ENCODE measurements at places on chromosomes 3 and 15. TPM values are rescaled to one million over a fixed set of nuclear protein-coding genes. Genes with fewer than 3 reads are reported as not detected.

- H3K27me3 ChIP-seq, result no peaks in the 10 kb centered on the region
- H3K27ac ChIP-seq, result no peak overlapping the region
- H3K36me3 ChIP-seq, result no peaks in the 10 kb centered on the region
- H3K4me1 ChIP-seq, result no peaks in the 10 kb centered on the region
- H3K4me3 ChIP-seq, result no peak overlapping the region
- no peak for DNase-seq
Observed at GRCh38 chr3:139715166-139715565, 37.4 kb upstream of the NMNAT3 start.

The EPB42 gene
- not detected for total RNA-seq

DNA sequence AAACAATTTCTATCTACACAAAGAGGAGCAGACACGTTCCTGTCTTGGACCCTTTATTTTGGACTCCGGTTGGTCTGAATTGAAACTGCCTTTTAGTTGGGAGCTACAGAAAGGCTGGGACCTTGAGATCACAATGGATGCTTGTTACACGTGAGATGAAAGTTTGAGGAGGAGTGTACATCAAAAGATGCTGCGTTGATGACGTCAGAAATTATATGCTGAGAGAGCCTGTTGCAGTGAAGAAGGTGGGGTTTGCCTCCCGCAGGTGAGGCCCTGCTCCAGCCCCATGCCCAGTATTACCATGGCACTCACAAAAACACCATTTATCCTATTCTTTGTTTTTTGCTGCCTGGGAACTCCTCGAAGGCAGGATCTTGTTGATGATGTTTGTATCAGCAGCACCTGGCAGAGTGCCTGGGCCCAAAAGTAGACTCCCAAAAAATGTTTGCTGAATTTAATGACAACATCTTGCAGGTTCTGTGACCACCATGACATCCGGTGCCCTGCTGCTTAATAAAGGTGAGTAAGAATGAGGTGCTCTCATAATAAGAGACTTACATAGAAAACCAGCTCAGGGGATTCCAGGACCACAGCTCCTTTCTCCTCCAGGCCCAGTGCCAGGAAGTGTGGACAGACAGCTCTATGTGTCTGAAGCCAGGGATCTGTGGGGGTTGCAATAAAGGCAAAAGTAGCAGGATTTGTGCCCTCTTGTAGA is 136.1 kb upstream of the UBE2E1 start:
- DNase-seq, result no peak
- H3K4me1 ChIP-seq, result peaks cover 3% of the 10 kb centered on the region
- H3K36me3 ChIP-seq, result no peaks in the 10 kb centered on the region
- H3K27ac ChIP-seq, result no peak overlapping the region
- peaks cover 4% of the 10 kb centered on the region for H3K27me3 ChIP-seq
- H3K4me3 ChIP-seq, result no peak overlapping the region

DNA sequence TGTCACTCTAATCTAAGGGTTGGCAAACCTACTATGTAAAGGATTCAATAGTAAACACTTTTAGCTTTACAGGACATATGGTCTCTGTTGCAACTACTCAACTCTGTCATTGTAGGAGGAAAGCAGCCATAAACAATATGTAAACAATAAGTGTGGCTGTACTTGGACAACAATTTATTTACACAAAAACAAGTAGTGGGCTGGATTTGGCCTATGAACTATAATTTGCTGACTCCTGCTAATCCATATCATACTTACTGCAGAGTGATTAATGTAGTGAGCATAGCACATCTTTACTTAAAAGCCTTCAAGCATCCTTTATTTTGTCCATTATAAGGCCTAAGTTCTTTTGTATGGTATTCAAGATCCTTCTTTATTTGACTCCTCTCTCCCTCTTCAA is 441.9 kb downstream of the ZIC1 start:
- H3K4me3 ChIP-seq, result no peak overlapping the region
- H3K27me3 ChIP-seq, result no peaks in the 10 kb centered on the region
- no peaks in the 10 kb centered on the region for H3K36me3 ChIP-seq

The RTP1 gene
- not detected for total RNA-seq

DNA sequence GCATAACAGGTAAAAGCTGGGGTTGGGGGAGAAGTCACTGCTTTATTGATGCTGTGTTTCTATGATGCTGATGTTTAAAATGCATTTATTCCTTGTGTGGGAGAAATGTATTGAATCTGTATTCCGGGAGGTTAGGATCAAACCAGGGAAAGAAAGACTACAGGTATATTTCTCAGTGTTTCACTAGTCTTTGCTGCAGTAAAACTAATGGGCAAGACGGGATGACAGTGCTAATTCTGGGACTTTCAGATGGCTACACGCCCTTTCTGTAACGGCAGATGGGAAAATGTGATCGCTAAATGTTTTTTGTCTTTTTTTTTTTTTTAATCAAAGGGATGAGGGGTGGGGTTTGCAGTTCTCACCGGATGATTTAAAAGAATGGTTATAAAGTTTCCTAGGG is 393 bp downstream of the CNTN6 start:
- no peak for DNase-seq
- no peaks in the 10 kb centered on the region for H3K27me3 ChIP-seq
- H3K4me1 ChIP-seq, result peaks cover 5% of the 10 kb centered on the region
- no peaks in the 10 kb centered on the region for H3K36me3 ChIP-seq
- peak overlapping the region; percentile 64 for H3K27ac ChIP-seq
- no peak overlapping the region for H3K4me3 ChIP-seq

DNA sequence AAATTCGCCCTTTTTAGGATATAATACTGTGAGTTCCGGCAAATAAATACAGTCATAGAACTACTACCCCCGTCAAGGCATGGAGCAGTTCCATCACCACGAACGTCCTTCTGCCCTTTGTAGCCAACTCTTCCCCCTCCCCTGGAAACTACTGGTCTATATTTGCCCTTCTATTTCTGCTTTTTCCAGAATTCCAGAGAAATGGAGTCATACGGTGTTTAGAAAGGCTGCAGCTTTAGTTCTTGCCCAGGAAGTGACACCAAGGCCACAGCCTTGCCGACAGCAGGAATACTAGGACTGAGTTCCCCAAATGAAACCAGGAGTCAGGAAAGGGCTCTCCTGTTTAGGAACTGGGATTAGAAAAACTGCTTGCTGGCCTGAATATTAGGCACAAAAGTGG is 291.2 kb downstream of the FAM43A start:
- no peak for DNase-seq
- H3K36me3 ChIP-seq, result no peaks in the 10 kb centered on the region
- H3K27ac ChIP-seq, result no peak overlapping the region
- no peak overlapping the region for H3K4me3 ChIP-seq

GRCh38 chr3:38011111-38011510 is 18.3 kb downstream of the PLCD1 start:
- H3K27ac ChIP-seq, result no peak overlapping the region
- H3K27me3 ChIP-seq, result no peaks in the 10 kb centered on the region
- no peak overlapping the region for H3K4me3 ChIP-seq
- no peaks in the 10 kb centered on the region for H3K4me1 ChIP-seq
- DNase-seq, result no peak

DNA sequence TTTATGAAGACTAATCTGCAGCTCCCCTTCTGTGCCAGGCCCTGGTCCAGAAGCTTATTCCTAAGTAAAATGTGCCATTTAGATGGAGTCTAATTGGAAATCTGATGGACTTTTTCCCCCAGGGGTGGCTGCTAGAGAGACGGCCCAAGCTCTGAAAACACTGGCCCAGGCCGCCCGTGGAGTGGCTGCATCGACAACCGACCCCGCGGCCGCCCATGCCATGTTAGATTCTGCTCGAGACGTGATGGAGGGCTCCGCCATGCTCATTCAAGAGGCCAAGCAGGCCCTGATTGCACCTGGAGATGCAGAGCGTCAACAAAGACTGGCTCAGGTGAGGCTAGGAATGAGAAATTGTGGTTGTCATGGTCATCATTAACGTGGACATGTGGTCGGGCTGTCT is 305.8 kb upstream of the TPM1 start:
- H3K36me3 ChIP-seq, result peaks cover 11% of the 10 kb centered on the region
- no peak overlapping the region for H3K27ac ChIP-seq
- H3K4me3 ChIP-seq, result no peak overlapping the region
- no peak for DNase-seq
- H3K4me1 ChIP-seq, result peaks cover under 1% of the 10 kb centered on the region
